ENCODE measurements at places on chromosomes 7 and 10.

- DNase-seq = no peak
Measured at GRCh38 chr7:50359995-50360925, 55.7 kb downstream of the IKZF1 start.

DNA sequence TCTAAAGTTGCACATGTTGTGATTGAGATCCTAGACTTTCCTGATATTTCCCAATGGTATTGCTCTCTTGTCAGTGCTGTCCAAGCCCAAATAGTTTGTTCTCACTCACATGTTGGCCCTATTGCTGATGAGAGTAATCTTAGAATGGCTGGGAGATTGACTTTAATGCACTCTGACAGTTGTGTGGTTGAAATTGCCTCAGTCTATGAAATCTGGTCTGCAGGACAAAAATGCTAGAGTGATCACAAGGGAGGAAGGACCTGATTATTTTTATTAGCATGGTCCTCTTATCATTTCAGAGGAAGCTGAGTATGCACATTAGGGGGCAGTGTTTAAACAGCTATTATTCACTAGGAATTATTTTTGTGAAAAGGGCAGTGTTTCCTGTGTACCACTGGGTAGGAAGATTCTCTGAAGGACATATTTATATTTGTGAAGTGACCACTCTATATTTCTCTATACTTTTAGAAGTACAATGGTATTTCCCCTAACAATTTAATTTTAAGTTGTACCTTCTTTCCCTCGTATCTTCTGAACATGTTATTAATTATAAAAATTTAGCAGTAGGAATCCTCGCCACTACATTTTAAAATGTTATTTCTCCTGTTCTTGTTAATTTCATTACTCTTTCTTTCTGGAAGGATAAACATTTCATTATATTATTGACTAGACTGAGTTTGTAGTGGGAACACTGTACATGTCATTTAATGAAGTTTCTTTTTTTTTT, 64.4 kb downstream of the SUGCT start:
- DNase-seq = peak; percentile 3

DNA sequence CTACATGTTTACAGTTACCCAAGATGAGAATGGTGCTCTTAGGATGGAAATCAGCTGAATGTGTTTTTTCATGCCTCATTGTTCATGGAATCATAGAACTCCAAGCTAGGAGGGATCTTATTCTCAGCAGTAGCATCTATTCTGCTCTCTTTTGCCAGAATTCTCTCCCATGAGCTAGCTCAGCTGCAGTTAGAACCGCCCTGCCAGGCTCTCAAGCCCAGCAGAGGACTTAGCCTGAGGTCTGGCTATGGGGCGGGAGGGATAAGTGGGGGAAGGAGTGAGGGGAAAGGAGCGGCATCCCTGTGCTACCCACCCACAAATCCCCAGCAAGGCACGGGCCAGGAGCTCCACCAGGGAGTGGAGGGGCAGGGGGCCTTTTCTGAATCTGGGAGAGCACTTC, 120.7 kb upstream of the PLXNA4 start:
- DNase-seq = no peak

- no peak for DNase-seq
Measured at GRCh38 chr7:157392256-157393037, 55.6 kb downstream of the DNAJB6 start.

GRCh38 chr10:79206300-79207095, 137.7 kb downstream of the ZMIZ1 start:
- DNase-seq = no peak

GRCh38 chr7:35991511-35992232, 161.4 kb upstream of the EEPD1 start:
- peak; percentile 52 for DNase-seq

- DNase-seq = no peak
Measured at GRCh38 chr10:126754966-126755365, 84.5 kb upstream of the C10orf90 start.

GRCh38 chr7:115217373-115217772, 295.5 kb downstream of the MDFIC start:
- peak; percentile 6 for DNase-seq

GRCh38 chr10:101444058-101444898, 90.3 kb downstream of the BTRC start:
- peak; percentile 42 for DNase-seq

- DNase-seq = no peak
Measured at GRCh38 chr10:52383088-52383487, 69.0 kb downstream of the DKK1 start.

GRCh38 chr7:26212921-26213718, 11.6 kb downstream of the CBX3 start:
- DNase-seq = no peak

DNA sequence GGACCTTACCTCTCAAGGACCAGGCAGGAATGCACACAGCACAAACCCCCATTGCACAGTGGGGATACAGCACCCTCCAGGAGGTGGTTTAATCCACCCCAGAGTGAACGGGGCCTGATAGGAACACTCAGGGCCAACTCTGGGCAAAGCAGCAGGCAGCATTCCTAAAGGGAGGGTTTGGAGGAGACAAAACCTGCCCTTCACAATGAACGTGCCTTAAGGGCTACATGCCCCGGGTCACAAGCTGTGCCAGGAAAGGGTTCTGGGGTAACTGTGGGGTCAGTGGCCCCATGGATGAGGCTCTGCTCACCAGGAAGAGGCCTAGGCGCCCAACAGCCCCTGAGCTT, 1.1 kb downstream of the GPRIN2 start:
- DNase-seq = no peak

DNA sequence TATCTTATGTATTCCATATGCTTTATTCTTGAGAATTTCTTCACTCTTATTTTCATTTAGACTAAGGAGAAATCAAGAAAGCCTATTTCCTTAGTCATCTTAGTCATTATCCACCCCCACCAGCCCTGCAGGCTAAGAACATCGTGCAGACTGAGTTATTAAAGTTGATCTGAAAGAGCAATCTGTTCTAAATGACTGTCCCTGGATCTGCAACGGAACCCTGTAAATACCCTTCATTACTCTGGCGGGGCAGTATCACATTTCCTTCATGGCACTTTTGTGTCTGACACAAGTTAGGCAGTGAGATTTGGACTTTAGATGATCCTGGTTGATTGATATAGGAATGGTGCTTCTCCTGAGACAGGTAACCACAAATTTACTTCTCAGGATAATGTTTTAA, 3.5 kb upstream of the MYPN start:
- DNase-seq = no peak

GRCh38 chr7:44415510-44415909, 74.9 kb downstream of the NUDCD3 start:
- DNase-seq = no peak

- DNase-seq = peak; percentile 51
Measured at GRCh38 chr7:88357781-88358525, 51.3 kb upstream of the STEAP4 start.

DNA sequence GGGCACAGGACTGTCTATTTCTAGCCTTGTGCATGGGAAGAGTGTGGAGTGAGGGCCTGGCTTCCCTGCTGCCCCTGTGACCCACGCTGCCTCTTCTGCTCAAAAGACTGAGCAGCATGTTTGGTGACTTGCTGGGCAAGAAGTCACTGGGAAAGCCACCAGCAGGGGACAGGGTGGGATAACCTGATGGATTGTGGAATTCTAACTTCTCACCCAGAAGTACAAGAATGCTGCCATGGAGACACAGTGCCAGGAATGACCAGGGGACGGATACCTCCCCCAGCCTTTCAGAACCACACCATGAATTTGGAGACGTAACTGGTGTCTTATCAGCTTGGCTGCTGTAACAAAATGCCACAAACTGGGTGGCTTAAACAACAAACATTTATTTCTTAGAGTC, 28.4 kb downstream of the GALNTL5 start:
- no peak for DNase-seq

DNA sequence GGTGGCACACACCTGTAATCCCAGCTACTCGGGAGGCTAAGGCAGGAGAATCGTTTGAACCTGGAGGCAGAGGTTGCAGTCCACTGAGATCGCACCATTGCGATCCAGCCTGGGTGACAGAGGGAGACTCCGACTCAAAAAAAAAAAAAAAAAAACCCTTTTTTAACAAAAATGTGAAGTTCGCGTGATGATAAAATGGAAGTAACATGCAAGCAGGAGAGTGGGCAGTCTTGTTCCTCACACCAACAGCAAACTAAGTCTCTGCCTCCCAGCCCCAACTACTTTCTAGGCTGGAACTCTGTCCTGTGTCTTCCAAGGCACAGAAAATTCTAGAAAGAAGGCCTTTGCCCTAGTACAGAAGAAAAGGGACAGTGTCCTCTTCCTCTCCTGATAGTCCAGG, 11.3 kb downstream of the PIK3AP1 start:
- peak; percentile 68 for DNase-seq

- no peak for DNase-seq
Measured at GRCh38 chr10:103568505-103568904, 75.0 kb downstream of the NEURL1 start.

DNA sequence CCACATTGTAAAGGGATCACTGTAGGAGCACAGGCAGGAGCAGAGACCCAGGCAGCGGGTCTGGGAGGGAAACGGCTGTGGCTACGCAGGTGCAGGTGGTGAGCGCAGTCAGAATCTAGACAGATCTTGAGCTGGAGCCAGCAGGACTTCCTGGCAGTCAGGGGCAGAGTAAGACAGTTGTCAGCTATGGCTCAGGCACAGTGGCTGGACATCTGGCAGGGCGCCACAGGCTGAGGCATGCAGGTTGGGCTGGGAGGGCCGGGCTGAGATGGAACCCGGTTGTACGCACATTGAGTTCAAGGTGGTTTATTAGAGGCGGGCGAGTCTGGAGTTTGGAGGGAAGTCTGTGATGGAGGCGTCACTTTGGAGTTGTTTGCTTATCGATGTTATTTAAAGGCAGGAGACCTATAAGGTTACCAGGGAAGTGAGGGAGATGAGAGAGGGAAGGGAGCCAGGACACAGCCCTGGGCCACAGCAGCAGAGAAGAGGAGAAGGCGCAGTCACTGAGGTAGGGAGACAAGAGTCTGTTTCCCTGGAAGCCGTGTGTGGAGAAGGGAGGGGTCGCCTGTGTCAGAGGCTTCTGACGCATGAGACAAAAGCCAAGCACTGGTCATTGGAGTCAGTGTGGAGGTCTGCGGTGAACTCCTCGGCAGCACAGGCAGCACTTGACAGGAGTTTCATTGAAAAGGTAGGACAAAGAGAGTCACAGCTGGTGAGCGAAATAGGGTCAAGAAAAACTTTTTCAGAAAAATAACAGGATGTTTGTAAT, 73.8 kb downstream of the LANCL2 start:
- no peak for DNase-seq

GRCh38 chr10:54772468-54773122, 28.4 kb downstream of the PCDH15 start:
- no peak for DNase-seq

GRCh38 chr10:36736311-36736710, 389.1 kb upstream of the ANKRD30A start:
- DNase-seq = no peak

- DNase-seq = no peak
Measured at GRCh38 chr10:72069751-72070526, 18.4 kb downstream of the SPOCK2 start.

- no peak for DNase-seq
Measured at GRCh38 chr7:135661311-135662122, 797 bp upstream of the STMP1 start.

DNA sequence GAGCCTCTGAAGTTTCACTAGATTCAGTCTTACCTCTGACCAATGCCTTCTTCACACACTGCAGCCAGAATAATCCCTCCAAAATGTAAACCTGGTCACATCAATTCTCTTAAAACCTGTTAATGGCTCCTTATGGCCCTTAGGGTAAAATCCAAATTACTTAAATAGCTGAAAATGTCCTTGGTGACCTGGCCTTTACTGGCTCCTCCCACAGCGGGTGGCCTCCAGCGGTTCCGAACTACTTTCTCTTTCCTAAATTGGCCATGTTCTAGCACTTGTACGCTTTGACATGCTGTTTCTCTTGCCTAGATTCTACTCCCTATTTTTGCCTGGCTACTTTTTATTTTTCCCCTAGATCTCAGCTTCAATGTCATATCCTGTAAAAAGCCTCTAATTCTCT, 36.1 kb downstream of the AGK start:
- no peak for DNase-seq

DNA sequence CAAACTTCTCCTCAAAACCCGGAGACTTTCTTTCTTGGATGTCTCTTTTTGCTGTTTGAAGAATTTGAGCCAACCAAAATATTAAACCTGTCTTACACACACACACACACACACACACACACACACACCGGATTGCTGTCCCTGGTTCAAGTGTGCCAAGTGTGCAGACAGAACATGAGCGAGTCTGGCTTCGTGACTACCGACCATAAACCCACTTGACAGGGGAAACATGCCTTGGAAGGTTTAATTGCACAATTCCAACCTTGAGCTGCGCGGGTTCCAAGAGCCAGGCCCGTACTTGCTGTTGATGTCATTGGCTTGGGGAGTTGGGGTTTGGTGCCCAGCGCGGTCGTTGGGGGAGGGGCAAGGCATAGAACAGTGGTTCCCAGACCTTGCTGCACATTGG, 1.7 kb downstream of the EGFR start:
- no peak for DNase-seq

DNA sequence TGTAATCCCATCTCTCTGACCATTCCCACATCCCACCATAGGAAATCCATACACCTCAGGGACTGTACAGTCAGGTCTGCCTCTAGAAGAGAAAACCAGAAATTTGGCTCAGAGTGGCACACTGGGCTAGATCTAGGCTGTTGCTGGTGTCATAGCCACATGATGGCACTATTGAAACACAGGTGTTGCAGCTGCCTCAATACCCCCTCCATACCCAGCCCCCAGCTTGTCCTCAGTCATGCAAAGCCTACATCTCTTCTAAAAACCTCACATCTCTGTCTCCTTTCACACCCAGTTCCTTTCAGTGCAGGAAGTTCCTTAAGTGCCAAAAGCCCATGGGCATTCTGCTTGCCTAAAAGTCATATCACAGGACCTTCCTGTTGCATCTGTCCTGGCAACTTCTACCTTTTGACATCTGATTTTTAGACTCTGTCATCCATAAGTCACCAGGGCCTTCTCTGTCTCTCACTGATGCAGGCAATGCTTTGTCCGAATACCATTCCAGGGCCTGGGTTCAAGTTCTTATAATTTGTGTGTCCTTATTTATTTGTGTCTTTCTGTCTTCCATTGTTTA, 27.0 kb upstream of the HIBADH start:
- peak; percentile 25 for DNase-seq

GRCh38 chr7:44347546-44348114, 22.2 kb upstream of the CAMK2B start:
- no peak for DNase-seq

- DNase-seq = no peak
Measured at GRCh38 chr7:137331378-137331777, 12.2 kb downstream of the PTN start.

GRCh38 chr7:46259947-46260346, 338.9 kb upstream of the IGFBP3 start:
- DNase-seq = no peak

DNA sequence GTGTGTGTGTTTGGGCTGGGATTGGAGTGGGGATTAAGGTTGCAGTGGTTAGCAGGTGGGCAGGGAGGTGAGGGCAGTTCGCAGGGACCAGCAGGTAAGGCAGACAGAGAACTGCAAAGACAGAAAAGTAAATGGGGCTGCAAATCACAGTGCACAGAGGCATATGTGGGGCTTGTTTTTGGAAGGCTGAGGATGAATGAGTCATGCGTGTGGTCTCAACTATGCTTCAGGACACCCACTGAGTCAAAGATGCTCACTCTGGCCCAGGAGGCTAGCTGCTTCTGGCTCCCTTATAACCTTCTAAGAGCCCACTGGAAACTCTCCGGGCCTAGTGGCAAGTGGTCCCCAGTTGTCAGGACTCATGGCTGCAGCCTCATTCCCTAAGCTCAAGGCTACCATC, 118.2 kb downstream of the ZNF248 start:
- DNase-seq = no peak
